ENCODE measurements at places on chromosomes 12 and 14. TPM values are rescaled to one million over a fixed set of nuclear protein-coding genes. Genes with fewer than 3 reads are reported as not detected.

- no peak for DNase-seq
These were observed 218.1 kb downstream of the GLT1D1 start for GRCh38 chr12:129071362-129071761.

DNA sequence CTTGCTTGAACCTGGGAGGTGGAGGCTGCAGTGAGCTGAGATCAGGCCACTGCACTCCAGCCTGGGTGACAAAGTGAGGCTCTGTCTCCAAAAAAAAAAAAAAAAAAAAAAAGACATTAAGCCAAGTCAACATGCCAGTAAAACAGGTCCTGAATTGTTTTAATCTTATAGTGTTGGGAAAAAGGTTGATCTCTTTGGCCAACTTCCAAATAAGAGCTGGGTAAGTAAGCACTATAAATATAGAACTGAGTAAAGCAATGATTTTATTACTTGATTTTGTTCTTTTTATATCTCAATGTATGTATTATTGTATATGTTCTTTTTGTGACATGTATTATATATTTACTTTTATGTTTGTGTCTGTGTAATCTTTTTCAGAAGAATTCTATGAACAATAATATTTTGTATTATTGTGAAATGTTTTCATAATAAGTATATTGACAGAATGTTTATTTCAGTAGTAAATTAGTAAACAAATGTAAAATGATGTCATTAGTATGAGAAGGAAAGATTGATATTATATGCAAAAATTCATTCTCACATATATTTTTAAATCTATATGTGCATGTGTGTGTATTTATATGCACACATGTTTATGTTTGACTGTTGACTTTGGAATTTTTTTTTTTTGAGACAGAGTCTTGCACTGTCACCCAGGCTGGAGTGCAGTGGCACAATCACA is 9.6 kb upstream of the AKAP6 start:
- no peak for DNase-seq

Gene KLHL33
- not detected for total RNA-seq

Gene OAS1
- total RNA-seq, result 43.6 TPM

DNA sequence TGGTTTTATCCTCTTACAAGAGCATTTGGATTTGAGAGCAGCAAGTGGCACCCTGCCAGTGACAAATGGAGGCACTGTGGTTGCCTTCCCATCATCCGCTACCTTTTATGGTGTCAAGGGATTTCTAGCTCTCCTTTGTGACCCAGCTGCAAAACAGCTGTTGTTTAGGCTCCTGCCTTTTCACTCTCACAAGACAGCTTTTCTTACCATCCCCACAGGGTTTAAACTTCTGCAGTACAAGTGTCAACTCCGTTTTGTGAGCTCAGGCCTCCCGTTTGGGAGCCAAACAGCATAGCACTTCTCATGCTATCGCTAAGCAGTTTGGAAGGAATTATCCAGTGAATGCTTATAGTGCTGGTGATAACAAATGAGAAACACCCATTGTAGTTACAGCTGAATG is 331.4 kb downstream of the TMTC2 start:
- DNase-seq, result no peak

DNA sequence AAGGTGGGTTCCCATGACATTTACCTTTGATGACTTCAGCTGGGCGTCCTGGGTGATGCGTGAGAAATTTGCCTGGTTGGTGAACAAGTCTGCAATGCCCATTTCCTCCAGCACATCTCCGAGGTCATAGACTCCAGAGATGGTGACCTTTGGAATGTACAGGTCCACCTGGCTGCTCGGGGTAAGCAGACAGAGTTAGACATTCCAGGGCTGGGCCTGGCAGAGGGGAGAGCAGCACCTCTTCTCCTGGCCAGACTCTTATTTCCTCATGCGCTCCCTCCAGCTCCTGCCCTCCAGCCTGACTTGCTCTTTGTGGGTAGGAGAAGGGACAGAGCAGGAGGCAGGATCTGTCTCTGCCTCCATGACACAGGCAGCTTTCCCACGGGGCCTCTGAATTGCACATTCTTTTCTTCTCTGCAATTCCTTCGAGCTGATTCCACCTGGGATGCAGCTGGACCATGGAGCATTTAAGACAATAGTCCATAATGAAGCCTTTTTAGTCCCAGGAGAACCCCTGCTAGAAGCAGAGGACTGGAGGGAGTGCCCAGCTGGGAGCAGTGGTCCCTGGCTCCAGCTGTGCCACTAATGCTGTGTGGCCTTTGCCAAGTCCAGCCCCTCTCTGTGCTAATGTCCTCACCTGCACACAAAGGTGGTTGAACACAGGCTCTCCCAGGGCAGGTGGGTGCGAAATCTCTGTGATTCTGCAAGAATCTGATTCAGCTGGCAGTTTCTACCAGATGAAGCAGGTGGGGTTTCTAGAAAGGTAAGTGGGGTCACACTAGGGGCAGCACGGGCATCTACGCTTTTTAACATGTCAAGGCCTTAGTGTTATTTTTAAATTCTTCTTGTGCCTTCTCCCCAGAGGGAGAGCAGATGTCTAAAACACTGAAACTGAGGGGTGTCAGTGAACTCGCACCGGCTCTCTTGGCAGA is 13.2 kb upstream of the SERPINA10 start:
- DNase-seq, result no peak

DNA sequence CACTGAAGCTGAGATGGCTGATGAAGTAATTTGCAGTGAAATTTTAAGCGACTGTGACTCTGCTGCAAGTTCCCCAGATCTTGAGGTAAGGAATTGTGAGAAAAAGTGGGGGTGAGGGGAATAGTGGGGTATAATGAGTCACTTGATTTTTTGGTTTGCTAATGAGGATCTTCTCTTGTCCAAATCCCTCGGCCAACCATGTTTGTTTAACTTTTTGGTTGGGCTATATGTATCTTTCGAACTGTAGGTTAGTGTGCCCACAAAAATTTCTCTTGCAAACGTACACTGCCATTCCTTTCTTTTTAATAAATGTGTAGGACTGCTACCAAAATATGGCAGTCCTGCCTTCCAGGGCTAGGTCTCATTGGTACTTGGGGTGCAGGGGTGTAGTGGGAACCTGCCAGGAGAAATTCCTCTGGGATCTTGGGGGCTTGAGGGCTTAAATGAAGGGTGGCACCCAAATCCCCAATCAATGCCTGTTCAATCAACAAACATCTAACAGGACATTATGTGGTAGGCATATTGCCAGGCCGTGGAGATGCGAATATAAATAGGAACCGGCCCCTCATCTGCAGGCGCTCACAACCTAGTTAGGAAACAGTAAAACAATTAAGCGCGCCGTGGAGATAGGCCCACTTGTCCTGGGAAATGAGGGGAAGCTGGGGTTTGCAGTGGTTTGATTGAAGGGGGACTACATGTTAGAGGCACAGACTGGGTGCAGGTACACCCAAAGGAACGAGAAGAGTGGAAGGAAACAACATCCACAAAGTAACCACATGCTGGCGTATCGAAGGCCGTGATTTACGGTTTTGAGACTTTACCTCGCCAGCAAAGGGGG is 1.3 kb upstream of the PABPN1 start:
- no peak for DNase-seq

DNA sequence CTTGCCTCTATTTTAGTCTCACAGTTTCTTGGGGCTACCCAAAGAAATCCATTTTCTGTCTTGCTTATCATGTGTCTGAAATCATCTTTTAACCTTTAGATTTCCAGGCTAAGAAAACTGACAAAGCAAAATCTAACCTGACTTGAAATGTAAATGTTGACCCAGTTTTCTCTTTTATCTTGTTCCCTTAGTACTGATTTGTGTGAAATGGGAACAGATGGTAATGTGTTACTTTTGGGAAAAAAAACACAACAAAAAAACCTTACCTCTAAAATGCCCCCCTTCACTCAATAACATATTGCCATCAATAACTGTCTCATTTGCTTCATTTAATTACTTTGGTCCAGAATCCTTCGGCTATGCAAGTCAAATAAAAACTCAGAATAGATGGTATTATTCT is 383.2 kb upstream of the DCN start:
- no peak for DNase-seq

- DNase-seq, result peak; percentile 16
These were observed 87.8 kb upstream of the NCOR2 start for GRCh38 chr12:124655048-124655697.

DNA sequence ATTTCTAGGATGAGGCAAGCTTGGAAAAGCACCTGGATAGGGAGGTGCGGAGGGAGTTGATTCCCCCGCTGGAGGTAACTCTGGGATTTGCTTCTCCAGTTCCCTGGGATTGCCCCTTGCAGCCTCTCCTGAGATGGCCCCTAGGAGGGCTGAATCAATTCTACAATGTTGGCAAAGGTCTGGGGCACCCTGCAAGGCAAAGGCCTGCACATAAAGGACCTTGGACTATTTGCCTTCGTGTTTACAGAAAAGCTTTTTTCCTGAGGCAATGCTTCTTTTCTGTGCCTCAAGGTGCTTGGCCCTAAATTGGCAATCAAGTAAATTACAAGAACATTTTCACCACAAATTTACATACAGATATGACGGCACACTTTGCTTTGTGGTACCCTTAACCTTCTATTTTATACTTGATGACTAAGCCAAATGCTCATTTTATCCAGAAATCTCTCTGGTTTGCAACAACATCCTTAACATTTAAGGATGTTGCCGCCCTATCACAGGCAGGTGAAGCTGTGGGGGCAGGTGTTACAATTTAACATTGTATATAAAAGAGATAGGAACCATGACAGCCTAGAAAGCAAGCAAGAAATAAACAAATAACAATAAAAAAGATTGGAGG is 40.3 kb downstream of the TIMELESS start:
- DNase-seq, result no peak

Measured in glomerular endothelial cell (primary cell).